ENCODE measurements at places on chromosomes 2 and 18.

DNA sequence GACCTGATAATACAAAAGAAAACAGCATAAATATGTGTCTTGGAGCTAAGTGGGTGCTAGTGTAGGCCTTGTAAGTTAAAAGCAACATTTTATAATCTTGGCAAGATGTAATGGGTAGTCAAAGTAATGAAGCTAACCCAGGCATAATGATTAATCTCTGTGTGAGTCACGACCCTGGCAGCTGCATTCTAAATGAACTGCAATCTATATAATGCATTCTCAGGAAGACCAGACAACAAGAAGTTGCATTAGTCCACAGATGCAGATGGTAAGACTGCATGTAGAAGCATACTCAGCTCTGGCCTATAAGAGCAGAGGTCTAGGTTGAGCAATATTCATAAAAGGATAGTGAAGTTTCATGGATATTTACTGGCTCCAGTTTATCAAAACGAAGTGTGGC lies 85.6 kb upstream of the ETAA1 start:
- DNase-seq: no peak

GRCh38 chr2:217868911-217869334 lies 133.9 kb downstream of the TNS1 start:
- DNase-seq: no peak

- DNase-seq: no peak
These were observed 27.6 kb downstream of the LDLRAD4 start for GRCh38 chr18:13246121-13246520.

GRCh38 chr2:241686324-241686649 lies 328 bp downstream of the DTYMK start:
- no peak for DNase-seq

GRCh38 chr2:75548036-75548573 lies 12.6 kb downstream of the EVA1A start:
- no peak for DNase-seq

GRCh38 chr18:75210274-75211001 lies at the start of gene TSHZ1:
TSHZ1 (plus strand) TSS chr18:75210797; CDS start chr18:75211877, 1,080 bp downstream.
- peak; percentile 86 for DNase-seq

GRCh38 chr2:134161170-134161547 lies 92.7 kb upstream of the MGAT5 start:
- DNase-seq: no peak

- DNase-seq: peak; percentile 66
These were observed 910 bp downstream of the SRSF7 start for GRCh38 chr2:38750011-38750890.

GRCh38 chr2:194698012-194698411 lies 959.0 kb upstream of the SLC39A10 start:
- DNase-seq: no peak

GRCh38 chr2:122193622-122194021 lies 438.2 kb downstream of the TSN start:
- DNase-seq: no peak

- DNase-seq: no peak
These were observed 11.2 kb downstream of the COPS8 start for GRCh38 chr2:237096911-237097310.

GRCh38 chr2:105890111-105890510 lies 145.4 kb downstream of the NCK2 start:
- no peak for DNase-seq

DNA sequence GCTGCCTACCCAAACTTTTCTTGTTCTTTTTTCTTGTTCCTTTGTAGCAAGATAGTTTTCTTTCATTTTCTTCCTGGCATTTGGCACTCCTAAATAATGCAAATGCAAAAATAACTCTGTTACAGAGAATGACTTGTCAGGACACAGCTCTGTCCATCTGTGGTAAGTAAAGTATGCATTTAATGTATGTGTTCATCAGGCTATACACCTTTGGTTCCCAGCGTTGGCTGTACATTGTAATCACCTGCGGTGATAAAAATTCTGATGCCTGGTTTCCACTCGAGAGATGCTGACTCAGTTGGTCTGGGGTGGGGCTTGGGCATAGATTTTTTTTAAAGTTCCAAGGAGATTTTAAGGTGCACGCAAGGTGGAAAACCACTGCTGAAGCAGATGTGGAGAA lies at the start of gene SERPINB13:
Gene SERPINB13, plus strand, starts transcription at position 378 of the 400 bp plus-strand sequence. CDS start 1,325 bp downstream, outside the sequence.
- DNase-seq: no peak

DNA sequence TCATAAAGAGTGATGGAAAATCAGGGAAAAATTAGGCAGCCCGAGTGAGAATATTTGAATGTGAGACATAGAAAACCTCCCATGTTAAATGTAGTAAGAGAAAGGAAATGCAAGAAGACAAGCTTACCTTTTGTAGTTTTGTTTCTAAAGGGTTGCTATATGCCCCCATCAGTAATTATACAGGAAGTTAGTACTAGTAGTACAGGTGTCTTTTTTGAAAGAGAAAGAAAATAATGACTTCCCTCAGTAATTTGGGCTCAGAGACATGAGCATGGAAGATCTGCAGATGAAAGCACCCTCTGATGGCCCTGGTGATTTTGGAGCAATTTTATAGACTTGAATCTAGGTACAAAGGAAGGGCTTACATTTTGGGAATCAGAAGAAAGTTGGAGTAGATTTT lies 80.8 kb downstream of the RHBDD1 start:
- DNase-seq: no peak

DNA sequence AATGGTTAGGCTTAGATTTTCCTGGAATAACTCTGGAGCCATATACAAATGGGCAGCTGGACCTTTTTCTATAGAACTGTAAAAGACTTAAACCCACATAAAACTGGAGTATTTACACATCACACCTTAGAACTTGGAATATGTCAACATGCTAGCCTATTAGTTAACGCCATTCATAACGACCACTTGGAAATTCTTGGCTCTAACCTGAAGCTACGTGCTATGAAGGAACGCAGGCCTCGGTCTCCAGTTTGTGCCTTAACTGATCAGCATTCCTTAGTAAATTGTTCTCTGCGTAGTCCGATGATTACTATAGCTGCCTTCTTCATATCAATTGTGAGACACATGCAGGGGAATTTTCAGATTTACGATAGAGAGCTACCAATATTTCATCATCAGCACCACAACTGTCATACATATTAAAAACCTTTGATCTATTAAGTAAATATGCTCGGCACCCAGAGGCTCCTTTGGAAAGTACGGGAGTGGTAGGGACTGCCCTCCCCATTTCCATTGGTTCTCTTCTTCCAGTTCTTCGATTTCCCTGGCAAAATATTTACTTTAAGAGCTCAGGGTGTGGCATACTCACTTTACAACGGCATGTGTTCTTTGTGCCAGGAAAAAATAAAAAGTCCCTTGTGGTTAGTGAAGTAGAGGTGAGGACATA lies 17.5 kb upstream of the CCL20 start:
- no peak for DNase-seq

- no peak for DNase-seq
These were observed 72.9 kb upstream of the STK39 start for GRCh38 chr2:168320267-168320666.

- DNase-seq: no peak
These were observed 119.9 kb upstream of the CAB39 start for GRCh38 chr2:230592775-230593174.

DNA sequence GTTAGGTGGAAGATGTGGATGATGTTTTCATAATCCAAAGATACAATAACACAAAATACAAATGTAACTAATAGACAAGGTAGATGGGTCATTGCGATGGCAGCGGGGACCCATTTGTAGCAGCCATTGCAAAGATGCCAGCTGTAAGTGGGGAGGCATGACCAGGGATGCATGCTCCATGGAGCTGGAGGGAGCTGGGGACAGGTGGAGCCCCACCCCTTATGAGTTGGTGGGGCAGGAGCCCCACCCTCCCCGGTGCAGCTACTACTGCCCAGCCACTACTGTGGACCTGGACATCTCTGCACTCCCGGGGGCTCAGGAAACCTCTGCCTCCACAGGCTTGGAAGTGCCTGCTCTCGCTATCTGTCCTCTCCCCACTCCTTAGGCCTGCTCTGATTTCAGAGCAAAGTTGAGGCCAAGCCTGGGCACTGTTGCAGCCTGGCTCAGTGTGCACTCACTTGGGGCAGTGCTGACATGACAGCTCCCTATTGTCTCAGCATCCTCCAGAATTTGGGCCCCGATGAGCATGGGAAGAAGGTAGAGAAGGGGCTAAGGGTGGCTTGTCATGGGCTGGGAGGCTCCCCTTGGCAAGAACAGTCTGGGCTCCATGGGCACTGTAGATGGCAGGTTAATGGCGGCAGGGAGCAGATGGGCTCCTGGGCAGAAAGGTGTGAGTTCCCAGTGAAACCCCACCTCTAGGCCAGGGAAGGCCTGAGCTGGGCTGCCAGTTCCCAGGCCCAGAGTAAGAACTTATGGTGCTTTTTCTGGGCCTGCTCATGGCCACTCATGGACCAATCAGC lies 81.1 kb downstream of the ZNF804A start:
- no peak for DNase-seq

DNA sequence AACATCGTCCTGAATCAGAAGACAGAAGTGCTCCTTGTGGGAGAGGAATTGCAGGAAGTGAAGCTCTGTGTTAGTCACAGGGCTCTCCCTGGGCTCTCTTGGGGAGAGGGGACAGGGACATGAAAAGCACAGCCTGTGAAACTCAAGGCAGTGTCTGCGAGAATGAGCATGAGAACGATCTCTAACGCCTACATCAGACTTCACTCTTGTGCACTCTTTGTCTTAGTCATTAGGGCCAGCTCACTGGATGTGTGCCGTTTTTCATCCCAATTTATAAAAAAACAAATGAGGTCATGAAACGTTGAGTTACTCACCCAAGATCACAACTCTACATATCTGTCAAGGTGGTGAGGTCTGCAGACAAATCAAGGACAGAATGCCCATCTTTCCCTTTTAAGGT lies 27.0 kb upstream of the TWIST2 start:
- DNase-seq: no peak

- DNase-seq: no peak
These were observed 133.3 kb downstream of the GFPT1 start for GRCh38 chr2:69253611-69254301.

- DNase-seq: no peak
These were observed 4.9 kb upstream of the IMP4 start for GRCh38 chr2:130337735-130338325.

DNA sequence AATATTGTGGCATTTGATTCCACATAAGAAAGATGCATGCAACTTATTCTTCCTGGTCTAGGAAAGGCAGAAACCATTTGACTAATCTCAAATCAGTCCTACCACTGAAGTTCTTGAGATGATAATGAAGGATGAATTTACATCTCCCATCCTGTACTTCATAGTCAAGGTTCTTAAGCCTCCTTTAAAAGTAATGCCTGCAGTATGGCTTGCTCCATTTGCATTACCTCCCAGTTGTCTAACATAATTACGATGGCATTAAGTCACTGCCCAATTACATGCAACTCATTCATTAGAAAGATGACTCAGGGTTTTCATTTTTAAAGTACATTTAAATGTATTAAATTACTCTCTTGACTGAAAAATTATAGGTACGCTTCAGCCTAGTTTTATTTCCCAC lies 32.2 kb downstream of the THADA start:
- DNase-seq: no peak

DNA sequence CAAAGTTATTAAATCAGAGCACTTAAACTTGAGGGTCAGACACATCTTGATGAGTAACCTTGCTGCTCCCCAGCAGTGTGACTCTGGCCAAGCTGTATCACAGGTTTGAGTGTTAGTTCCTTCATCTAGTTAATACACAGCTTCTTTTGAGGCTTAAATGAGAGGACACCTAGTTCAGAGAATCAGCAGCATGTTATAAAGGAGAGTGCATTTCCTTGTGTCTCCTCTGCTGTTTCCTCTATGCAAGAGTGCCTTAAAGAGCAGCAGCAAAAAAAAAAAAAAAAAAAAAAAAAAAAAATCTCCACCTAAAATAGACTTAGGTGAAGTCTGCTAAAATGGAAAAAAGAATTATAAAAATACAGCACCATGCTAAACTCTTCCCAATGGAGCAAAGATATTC lies 261.9 kb downstream of the TCF4 start:
- no peak for DNase-seq

DNA sequence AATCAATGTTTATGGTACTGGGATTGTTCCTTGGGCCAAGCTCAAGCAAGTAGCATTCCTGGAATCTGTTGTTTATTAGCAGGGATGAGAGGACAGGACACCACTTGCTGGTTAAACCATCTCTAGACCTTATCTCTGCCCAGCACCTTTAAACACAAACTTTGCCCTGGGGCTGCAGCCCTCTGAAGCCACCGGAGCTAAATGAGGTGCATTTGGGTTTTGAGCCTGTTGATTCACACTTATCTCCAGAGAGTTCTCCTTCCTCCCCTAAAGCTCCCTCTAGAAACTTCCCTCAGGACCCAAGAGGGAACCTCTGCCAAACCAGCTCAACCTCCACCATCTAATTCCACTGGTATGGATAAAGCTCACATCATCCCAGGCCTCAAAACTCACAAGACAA lies 94.8 kb upstream of the EPAS1 start:
- DNase-seq: no peak

DNA sequence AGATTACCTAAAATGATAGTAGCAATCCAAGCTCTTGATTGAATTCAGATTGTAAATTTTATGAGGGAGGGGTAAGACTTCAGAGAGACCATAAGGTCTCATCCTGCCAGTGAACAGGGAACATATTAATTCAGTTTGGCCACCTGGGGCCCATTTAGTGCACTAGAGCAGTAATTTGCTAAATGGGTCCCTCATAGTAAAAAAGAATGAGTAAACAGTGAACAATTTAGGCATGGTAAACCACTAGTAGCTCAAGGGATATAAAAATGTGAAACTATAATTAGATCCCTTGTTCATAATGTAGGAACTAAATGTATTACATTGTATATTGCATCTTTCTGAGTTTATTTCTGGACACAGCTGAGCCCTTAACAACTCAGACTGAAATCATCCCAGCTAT lies 4.9 kb upstream of the PHLPP1 start:
- no peak for DNase-seq

GRCh38 chr2:54482715-54483114 lies 26.6 kb downstream of the SPTBN1 start:
- no peak for DNase-seq

DNA sequence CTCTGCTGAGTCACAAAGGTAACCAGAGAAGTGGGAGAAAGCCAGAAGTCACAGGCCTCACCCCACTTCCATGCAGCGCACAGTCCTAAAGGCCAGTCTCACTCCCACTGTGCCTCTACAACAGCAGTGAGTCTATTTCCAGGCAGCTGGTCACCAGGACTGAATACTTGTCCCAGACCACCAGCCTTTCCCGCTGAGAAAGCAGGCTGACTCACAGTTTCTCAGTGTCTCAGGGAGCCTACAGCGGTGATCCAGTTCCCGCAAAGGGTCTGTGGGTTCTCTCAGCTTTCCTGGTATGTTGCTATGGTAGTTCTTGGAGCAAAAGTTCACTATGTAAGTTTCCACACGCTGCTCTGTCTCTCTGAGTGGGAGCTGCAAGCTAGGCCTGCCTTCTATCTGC lies 622.5 kb downstream of the RNF144A start:
- DNase-seq: no peak
